Left lobe of liver (tissue), 2 donors: ENCODE measurements at places on chromosomes 3 and 15. TPM values are rescaled to one million over a fixed set of nuclear protein-coding genes. Genes with fewer than 3 reads are reported as not detected.

Gene LRRC15
- total RNA-seq, result not detected

Gene CPNE9
- total RNA-seq, result not detected

Gene GNB4
- total RNA-seq, result 3.3 TPM

Gene SLC9C1
- not detected for total RNA-seq

Gene ALDH1A2
- total RNA-seq, result 29.0 TPM

Gene GOLGA6L4
- total RNA-seq, result 2.2 TPM

Gene CLSTN2
- total RNA-seq, result 1.9 TPM

Gene TRIM71
- total RNA-seq, result 0.25 TPM

Gene TMEM158
- 1.1 TPM for total RNA-seq

Gene DPH6
- total RNA-seq, result 7.3 TPM

Gene ALDH1A3
- total RNA-seq, result 4.0 TPM

Gene ROBO2
- 0.20 TPM for total RNA-seq

Gene TTLL13
- total RNA-seq, result 0.15 TPM

Gene LRRC31
- 1.7 TPM for total RNA-seq

Gene SERPINI2
- 0.15 TPM for total RNA-seq

Gene FOXL2NB
- total RNA-seq, result not detected

Gene OXSM
- total RNA-seq, result 13.0 TPM

Gene ARL14
- total RNA-seq, result not detected

Gene LRRC34
- total RNA-seq, result 0.35 TPM

Gene DUSP7
- total RNA-seq, result 4.3 TPM

Gene HCLS1
- 15.4 TPM for total RNA-seq

Gene GOLGA8J
- total RNA-seq, result 0.10 TPM

Gene ANKRD28
- 27.2 TPM for total RNA-seq
